ENCODE measurements at places on chromosomes 5 and 9. TPM values are rescaled to one million over a fixed set of nuclear protein-coding genes. Genes with fewer than 3 reads are reported as not detected.
A peak's percentile ranks its signal among the peaks of the same experiment; 100 is the strongest.

The PCDHGA9 gene
- not detected for total RNA-seq

The ACOT12 gene
- total RNA-seq: not detected

The FOXD4L3 gene
- not detected for total RNA-seq

The MZB1 gene
- total RNA-seq: not detected

The TMEM232 gene
- not detected for total RNA-seq

The GFPT2 gene
- total RNA-seq: 5.2 TPM

The BASP1 gene
- total RNA-seq: 25.6 TPM

The GOLGA1 gene
- 14.1 TPM for total RNA-seq

The CER1 gene
- not detected for total RNA-seq

The CHSY3 gene
- not detected for total RNA-seq

The MARCOL gene
- total RNA-seq: not detected

The MAST4 gene
- not detected for total RNA-seq

The KIF4B gene
- not detected for total RNA-seq

The BAAT gene
- not detected for total RNA-seq

The OR13C4 gene
- total RNA-seq: not detected

GRCh38 chr9:75226403-75227139 lies 138.3 kb downstream of the OSTF1 start:
- no peak for DNase-seq

- no peak for DNase-seq
These were observed 28.4 kb upstream of the LRRC19 start for GRCh38 chr9:27033815-27034403.

DNA sequence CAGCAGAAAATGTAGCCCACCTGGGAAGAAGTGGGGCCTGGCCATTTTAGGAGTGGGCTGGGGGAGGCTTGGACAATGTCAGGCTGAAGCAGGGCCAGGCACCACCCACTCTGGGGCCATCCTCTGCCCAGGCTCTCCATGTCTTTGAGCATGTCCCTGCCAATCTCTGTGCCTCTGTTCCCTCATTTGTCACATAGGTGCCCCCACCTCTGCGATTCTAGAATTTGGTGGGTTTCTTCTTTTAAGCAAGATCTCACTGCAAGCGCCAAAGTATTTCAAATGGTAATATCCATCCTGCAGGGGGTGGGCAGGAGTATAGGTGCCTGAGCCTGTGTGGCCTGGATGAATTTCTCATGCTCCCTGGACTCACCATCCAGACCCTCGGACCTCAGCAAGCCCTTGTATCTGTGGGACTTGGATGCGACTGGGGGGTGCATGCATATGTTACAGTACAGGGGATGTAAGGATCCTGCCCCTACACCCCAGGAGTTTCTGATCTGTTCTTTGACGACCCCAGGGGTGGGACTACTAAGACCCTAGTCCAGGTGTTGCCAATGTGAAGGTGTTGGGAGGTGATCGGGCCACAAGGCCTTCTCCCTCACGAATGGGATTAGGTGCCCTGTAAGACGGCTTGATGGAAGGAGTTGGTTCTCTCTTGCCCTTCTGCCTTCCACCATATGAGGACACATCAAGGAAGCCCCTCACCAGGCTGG lies 4.3 kb downstream of the CD74 start:
- DNase-seq: no peak

- no peak for DNase-seq
These were observed 719 bp upstream of the ISCA1 start for GRCh38 chr9:86282979-86283535.

- no peak for DNase-seq
These were observed 180.9 kb upstream of the ACTBL2 start for GRCh38 chr5:57663466-57663865.

DNA sequence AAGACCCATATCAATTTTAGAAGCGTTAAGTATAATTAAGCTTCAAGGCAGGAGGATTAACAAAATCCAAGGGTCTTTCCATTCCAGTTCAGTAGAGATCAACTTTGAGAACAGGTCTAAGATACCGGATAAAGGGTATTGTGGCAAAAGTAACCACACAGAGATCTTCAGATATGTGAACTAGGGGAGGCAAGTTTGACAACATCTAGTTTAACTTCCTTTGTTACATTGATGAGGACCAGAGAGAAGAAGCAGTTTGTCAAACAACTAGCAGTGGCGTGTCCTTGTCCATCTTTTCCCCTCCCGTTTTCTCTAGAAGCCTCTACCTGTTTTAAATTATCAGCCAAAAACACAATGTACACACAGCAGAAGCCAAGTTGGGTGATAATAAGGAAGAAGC lies 8.6 kb downstream of the SLC36A2 start:
- DNase-seq: no peak

DNA sequence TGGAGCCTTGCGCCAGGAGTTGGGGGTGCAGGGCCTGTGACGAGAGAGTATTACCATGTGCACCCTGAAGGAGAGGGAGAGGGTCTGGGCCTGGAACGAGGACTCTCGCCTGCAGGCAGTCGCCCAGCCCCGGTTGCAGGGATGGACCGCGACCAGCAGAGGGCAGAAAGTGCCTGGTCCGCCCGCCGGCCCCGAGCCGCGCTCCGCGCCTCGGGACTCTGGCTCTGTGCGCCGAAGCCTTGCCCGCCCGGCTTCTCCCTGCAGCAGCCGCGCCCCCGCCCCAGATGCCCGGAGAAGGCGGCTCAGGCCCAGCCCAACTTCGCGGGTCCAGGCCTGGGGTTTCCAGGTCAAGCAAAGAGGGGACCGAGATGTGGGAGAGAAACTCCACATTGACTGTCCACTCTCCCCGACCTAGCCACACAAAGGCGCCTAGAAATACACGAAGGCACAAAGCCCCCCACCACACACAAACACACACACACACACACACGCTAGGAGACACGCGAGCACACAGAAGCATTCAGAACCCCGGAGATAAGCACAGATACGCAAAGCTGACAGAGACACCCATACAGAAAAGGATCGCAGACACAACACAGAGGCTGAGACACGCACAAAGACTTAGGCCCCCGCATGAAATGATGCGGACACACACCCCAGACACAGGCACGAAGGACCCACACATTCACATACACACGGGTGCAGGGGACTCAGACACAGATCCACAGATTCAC lies 2.0 kb upstream of the LMX1B start:
- DNase-seq: peak; percentile 40

- peak; percentile 25 for DNase-seq
These were observed 166.0 kb downstream of the HMHB1 start for GRCh38 chr5:143977891-143978461.

- DNase-seq: no peak
These were observed 219.6 kb upstream of the ZNF462 start for GRCh38 chr9:106643211-106643930.

GRCh38 chr5:83639911-83640310 lies 80.7 kb downstream of the HAPLN1 start:
- no peak for DNase-seq

GRCh38 chr9:136722969-136723356 lies 10.6 kb downstream of the DIPK1B start:
- no peak for DNase-seq

GRCh38 chr5:116297296-116297814 lies 212.5 kb downstream of the COMMD10 start:
- no peak for DNase-seq

DNA sequence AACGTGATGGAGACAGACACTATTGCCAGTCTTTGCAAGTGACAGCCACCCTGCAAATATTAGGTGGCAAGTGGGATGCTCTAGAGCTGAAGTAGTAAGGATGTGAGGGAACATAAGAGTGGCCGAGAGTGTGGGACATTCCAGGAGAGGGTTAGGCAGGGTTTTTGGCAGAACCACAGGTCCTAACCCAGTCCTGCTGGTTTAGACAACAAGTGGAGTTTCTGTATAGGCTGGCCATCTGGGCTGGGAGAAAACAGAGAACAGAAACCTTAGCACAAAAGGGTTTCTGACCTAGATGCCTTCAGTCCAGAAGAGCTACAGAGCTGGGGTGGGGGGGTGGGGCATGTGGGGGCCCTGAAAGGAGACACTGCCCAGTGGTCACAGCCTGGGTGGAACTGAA lies 107.4 kb downstream of the TMEM174 start:
- no peak for DNase-seq

DNA sequence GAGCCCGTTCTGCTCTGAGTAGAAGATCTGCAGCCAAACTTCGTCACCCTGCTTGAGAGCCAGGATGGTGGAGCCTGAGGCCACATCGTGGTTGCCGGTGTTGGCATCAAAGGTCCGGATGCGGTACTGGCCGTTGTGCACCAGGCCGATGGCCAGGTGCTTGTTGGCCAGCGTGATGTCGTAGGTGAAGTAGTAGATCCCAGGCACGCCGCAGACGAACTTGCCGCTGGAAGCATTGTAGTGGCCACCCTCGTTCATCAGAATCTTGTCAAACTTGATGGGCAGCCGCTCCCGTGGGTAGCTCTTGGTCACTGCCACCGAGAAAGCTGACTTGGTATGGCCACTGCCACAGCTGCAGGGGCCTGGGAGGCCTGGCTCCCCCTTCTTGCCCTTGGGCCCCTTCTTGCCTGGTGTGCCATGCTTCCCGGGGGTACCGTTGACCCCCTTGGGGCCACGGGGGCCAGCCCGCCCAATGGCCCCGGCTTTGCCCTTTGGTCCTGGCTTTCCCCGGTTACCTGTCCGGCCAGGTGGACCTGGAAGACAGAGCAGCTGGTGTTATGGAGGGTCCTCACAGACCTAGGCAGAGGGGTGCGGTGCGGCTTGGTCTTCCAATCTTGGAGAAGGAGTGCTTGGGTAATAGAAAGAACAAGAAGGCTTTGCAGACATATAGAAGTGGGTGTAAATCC lies 21.0 kb downstream of the C1QTNF2 start:
- no peak for DNase-seq

GRCh38 chr9:19650312-19650711 lies 138.5 kb downstream of the SLC24A2 start:
- no peak for DNase-seq

DNA sequence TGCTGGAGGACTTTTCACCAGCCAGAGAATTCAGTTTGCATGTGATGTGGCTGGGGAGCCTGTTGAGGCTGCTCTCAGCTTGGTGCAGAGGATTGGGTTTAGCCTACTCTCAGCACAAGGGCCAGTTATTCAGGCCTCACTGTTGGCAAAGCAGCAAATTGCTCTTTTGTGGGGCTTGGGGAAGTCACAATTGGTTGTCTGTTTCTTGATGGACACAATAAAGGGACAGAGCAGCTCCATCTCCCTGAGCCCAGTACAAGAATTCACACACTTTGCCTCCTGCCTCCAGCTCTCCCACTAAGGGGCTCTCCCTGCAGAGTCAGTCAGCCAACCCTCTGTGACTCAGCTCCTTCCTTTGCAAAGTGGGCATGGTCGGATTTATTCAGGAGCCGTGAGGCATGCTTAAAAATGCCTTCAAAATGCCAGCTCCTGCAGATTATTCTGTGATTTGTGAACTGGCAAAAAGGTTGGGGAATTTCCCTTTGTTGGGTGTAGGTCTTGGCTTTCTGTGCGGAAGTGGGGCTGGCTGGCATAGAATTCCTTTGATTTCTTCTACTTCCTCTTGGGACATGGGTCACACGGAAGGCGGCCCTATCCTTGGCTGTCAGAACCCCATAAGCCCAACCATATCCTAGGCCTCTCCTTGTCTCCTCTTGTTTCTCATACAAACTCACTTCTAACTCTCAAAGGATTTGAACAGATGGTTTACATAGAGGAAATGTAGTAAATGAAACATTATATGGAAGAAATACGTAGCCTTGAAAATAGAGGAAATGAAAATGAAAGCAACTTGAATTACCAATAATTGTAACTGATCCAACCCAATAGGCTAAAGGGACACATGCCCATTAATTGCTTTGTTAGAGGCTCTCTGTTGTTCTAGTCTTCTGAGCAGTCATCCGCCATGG lies 118.7 kb upstream of the CD180 start:
- DNase-seq: peak; percentile 55

DNA sequence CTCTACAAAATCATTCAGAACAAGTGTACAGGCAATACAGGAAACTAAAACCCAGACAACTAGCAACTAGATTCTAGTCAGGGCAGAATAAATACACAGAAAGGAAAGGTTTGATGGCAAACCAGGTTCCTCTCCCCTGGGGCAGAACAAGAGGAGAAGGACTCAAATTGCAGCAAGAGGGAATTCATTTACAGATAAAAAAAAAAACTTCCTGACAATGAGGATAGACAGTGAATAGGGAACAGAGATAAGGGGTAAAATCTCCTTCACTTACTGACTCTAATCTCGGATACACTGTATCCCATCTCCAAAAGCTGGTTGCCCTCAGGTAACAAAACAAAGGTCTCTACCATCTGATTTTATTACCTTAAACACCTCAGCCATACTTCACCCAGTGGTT lies 244.0 kb downstream of the SEC61B start:
- DNase-seq: no peak

DNA sequence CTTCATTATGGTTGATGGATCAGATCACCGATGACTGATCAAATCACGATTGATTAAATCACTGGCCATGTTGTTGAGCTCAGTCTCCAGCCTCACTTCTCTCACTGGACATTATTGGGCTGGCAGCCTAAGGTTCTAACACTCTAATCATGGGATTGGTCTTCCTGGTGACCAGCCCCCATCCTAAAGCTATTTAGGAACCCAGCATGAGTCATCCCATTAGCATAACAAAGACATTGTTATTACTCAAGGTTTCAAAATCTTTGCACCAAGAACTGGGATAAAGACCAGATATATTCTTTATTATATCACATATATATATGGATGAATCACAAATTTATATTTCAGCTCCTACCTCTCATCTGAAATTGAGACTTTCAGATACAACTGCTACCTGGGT lies 272.1 kb upstream of the IL12B start:
- no peak for DNase-seq

DNA sequence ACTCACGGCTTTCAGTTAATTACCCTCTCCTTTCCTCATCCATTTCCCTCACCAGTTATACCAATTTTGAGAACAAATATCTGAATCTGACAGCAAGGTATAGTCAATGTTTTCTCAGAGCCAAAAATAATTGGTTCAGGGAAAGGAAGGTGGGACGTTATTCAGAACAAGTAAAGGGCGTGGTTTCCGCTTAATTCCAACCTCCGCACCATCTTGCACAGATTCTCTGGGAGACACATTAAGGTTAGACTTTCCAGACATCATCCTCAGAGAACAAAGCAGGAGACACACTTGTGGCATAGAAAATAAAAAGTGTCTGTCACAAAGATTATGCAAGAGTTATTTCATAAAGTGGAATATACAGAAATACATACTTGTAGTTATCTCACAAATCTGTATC lies 441.2 kb downstream of the IRX1 start:
- no peak for DNase-seq

- no peak for DNase-seq
These were observed 41.2 kb upstream of the ZNF300 start for GRCh38 chr5:150945947-150946346.

Data from Caki2 (cell line).